ENCODE measurements at places on chromosomes 3 and 15.

GRCh38 chr3:159775372-159775961, 213.2 kb upstream of the IL12A start:
- DNase-seq, result peak; percentile 92

DNA sequence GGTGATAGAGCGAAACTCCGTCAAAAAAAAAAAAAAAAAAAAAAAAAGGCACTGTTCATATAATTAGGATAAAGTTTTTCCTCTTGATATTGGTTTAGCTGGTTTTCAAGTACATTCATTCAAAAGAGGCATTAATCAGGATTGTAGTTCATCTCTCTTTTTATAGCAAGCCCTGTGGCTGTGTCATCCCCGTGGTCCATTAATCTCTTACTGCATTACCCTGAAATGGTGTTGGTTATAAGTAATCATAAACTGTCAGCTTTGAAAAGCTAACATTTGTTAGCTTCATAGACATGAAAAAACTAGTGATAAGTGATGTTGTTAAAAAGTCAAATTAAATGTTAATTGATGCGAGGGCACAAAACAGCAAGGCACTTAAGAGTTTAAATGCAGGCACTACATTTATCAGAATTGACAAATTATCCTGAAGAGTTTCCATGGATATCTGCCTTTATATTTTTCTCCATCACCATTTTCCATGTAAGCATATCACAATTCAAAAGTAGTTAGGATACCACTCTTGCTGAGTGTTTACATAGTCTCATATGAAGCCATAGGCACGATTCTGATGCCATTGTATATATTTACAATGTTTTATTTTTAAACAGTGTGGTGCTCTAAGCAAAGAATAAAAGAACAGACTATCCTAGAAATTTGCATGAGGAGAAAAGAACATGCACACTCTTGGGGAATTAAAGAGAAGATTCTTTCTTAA, 193.1 kb downstream of the OTOL1 start:
- DNase-seq, result no peak

DNA sequence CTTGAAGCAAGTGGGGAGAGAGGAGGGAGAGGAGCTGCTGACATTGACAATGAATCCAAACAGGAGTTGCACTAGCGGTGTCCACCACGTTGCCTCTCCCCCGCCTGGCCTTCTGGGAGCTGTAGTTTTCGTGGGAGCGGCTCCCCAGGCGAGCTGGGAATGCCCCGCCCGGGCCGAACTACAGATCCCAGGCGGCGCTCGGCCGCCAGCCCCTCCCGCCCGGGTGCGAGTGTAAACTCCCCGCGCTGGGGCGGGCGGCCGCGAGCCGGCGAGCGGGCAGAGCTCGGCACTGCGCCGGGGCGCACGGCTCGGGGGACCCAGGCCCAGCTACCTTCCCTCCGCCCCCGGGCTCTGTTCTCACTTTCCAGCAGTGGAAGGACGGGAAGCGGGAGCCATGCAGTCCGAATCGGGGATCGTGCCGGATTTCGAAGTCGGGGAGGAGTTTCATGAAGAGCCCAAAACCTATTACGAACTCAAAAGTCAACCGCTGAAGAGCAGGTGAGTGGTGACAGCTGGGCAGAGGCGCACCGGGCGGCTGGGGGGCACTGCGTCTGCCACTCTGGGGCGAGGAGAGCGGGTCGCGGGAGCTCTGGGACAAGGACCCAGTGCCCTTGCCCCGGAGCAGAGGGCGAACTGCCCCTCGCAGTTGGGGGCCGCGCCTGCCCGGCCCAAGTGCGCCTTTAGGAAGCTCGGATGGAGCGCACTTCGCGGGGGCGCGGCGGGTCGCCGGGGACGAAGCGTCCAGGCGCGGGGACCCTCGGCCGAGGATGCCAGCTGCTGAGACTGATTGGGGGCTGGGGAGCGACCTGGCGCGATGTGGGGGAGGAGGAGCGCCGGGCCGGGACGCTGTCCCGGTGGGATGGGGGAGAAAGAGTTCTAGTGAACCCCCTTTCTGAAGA, at the start of gene MITF:
TSS of gene MITF (plus strand) at position 261 of the 899 bp plus-strand sequence. CDS start at position 395, 134 bp downstream.
- peak; percentile 88 for DNase-seq

DNA sequence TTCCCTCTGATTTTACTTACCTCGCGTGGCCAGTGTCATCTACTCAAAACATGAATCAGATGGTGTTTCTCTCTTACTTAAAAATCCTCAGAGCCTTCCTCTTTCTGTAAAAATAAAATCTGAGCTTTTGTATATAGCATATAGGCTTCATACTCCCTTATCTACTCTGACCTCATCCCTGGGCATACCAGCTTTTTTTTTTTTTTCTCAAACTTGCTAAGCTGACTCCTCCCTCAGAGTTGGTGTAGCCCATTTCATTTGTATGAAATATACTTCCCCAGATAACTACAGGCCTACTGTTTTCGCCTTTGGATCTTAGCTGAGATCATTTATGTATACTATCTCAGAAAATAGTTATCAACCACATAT, 648.9 kb upstream of the ALCAM start:
- peak; percentile 19 for DNase-seq

DNA sequence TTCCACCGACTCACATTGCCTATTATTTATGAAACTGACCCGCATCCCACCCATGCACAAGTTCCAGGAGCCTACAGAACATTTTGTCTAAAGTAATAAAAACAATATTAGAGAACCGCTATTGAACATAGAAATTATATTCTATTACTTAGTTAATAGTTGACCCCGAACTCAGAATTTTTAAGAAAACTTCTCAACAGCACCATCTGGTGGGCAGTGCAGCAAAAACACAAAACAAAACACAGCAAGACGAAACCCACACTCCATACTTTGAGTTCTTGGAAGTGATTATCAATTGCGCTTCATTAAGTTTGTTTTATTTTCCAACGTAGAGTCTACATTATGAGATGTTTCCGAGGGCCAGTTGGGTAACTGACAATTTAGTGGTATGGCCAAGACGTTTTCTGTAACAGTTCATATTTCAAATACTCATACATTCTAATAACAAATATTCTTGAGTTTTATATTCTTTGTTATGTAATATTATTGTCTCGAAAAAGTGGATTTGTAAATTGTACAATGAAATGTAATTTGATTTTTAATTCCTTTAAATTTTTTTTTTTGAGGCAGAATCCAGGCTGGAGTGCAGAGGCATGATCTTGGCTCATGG, 24.0 kb upstream of the C3orf70 start:
- DNase-seq, result peak; percentile 14

DNA sequence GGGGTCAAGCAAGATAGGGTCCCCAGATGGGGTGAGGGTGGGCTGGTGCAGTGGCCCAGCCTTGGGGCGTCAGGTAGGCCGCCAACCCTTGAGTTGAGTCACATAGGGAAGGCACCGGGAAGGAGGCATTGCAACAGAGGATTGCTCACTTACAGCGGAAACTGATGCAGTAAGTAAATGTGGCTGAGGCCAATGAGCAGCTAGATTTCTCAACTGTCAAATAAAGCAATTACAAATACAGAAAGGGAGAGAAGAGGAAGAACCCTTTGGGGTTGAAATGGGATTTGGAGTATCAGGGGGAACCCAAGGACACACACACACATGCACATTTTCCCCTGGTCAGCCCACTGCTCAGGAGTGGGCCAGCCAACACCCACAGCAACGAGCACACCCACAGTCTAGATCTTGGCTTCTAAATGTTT, 44.0 kb downstream of the CHSY1 start:
- peak; percentile 73 for DNase-seq

- no peak for DNase-seq
Measured at GRCh38 chr15:42158941-42159340, 2.5 kb upstream of the PLA2G4F start.

- no peak for DNase-seq
Measured at GRCh38 chr3:172640751-172641150, 70.1 kb downstream of the NCEH1 start.

GRCh38 chr3:104909198-104909597, 457.5 kb upstream of the ALCAM start:
- peak; percentile 79 for DNase-seq

DNA sequence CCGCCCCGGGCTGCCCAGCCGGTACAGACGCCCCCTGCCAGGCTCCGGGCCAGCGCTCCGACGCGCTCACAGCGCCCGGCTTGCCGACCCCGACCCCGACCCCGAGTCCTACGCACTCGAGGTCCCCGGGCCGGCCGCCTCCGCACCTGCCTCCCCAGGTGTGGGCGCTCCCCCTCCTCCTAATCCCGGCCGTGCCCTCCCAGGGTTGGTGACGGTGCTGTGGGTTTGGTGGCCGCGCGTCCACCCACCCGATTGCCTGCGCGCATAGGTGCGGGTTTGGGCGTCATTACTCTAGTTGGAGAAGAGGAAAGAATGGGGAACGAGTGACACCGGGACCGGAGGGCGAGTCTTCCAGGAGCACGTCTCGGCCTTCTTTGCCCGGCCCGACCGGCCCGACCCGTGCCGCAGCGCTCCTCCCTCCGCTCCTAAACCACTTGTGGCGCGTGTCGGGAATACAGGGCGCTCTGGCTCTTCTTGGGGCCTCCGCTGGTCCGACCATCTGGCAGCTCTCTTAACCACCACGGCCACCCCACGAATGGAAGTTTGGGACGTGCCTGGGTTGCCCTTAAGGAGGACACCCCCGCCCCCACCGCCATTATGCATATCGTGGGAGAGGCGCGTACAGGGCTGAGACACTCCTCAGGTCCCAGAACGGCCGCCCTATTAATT, 810 bp upstream of the THRB start:
- DNase-seq, result no peak

DNA sequence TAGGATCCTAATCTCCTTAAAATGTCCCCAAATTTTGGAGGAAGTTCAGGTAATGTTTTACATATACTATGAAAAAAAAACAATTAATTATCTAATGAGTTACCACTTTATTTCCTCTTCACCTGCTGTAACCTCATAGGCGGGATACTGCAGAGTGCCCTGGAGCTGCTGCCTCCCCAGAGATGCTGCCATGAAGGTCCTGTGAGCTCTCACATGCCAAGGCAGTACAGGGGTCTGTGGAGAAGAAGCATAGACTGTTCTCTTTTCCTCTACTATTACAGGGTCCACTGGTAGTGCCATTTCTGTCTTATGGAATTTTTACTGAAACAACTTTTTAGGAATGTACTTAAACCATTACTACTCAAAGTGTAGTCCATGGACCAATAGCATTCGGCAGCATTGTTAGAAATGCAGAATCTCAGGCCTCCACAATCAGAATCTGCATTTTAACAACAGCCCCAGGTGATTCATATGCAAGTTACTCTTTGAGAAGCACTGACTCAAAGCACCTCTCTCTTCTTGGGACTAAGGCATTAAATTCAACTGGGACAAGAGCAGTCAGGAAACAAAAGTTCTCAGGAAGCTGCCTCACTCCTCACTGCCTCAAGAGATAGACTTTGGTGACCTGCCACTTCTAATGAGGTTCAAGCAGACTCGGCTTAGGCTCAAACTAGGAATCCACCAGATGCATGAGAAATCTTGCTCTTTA, 30.3 kb upstream of the CPOX start:
- DNase-seq, result no peak

DNA sequence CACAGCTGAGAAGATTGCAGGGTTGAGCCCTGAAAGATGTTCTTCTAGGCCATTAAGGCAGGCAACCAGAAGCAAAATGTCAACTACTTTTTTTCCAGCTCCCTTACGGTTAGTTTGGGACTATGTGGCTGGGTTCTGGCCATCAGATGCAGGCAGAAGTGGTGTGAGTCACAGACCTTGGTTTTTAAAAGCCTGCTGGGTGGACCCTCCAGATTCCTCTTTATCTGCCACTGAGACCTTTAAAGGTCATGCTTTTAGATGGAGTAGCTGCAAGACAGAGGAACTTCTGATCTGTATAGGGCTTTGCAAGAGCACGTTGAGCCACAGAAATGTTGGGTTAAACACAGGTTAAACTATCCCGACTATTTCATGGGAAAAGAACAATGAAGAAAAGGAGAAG, 102.9 kb downstream of the CHST2 start:
- DNase-seq, result no peak

- DNase-seq, result no peak
Measured at GRCh38 chr3:193407112-193407511, 28.6 kb upstream of the ATP13A5 start.

DNA sequence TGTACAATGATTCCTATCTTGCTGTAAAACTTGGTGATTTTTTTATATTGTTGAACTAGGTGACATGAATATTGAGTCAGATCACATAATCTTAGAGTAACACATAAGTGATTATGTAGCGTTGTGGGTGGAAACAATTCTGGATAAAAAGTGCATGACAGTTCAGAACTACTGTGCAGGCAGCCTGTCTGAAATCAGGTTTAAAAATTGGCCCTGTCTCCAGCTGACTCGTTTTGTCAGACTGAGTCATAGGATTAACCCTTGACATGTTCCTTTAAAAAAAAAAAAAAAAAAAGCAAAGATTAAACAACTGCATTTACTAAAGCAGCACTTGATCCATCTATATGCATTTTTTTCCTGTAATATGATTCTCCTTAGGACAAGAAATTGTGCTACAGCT, 160.0 kb upstream of the CGNL1 start:
- DNase-seq, result peak; percentile 92

GRCh38 chr3:5022187-5022965, 43.1 kb downstream of the BHLHE40 start:
- no peak for DNase-seq

GRCh38 chr15:90351479-90352106, 491 bp upstream of the ZNF774 start:
- no peak for DNase-seq

DNA sequence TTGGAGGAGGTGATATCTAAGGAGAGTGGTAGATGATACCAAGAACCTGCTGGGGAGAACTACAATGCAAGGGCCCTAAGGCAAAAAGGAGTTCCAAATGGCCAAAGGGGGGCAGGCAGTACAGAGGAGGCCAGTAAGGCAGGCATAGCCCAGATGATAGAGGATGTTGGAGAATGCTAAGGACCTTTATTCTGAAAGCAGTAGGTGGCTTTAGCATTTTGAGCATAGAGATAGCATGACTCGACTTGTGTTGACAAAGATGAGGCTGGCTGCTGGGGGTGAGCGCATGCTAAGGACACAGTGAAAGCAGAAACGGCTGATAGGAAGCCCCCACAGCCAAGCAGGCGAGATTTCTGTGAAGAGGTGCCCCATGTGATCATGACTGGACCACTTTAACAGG, 419.3 kb downstream of the ERC2 start:
- DNase-seq, result no peak

DNA sequence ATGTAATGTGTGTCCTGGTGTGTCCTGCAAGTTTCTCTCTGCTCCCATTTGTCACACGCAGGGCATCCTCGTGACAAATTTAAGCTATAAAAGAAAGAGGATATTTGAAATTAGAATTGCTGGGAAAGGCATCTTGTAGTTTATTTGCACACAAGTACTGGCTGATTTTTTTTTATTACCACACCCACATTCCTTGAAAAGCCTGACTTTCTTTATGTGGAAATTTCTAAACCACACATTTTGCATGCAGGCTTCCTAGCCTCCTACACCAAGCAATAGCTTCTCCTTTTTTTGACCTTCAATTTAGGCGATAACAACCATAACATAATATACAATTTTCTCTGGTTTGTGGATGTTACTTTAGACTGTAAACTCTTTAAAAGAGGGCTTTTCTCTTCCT, 126.1 kb downstream of the SERPINI1 start:
- DNase-seq, result peak; percentile 42

GRCh38 chr15:63232943-63233342, 43.5 kb downstream of the RAB8B start:
- peak; percentile 58 for DNase-seq

All from fibroblast of lung (primary cell).